ENCODE measurements at places on chromosomes 1 and 21. TPM values are rescaled to one million over a fixed set of nuclear protein-coding genes. Genes with fewer than 3 reads are reported as not detected.

DEPDC1 gene
- total RNA-seq = 3.1 TPM

SETD4 gene
- total RNA-seq = 14.1 TPM

AADACL3 gene
- not detected for total RNA-seq

NR5A2 gene
- total RNA-seq = 4.2 TPM

SPRR2G gene
- total RNA-seq = not detected

C8B gene
- not detected for total RNA-seq

RIPK4 gene
- under 0.01 TPM for total RNA-seq

CDC42SE1 gene
- total RNA-seq = 27.1 TPM

BRDT gene
- not detected for total RNA-seq

NKAIN1 gene
- total RNA-seq = not detected

GRIK3 gene
- 0.52 TPM for total RNA-seq

Measured in skeletal muscle tissue (tissue), 5 donors.